ENCODE measurements at places on chromosomes 12 and 14.

GRCh38 chr12:47408171-47408871 lies 297.5 kb downstream of the RPAP3 start:
- DNase-seq, result no peak

GRCh38 chr12:117068492-117068891 lies 30.7 kb downstream of the TESC start:
- DNase-seq, result no peak

GRCh38 chr12:65720136-65721130 lies 103.8 kb upstream of the HMGA2 start:
- DNase-seq, result no peak

GRCh38 chr12:29562110-29562804 lies 64.8 kb upstream of the OVCH1 start:
- DNase-seq, result no peak

GRCh38 chr14:20631023-20631879 lies 10.2 kb downstream of the OR6S1 start:
- peak; percentile 85 for DNase-seq

DNA sequence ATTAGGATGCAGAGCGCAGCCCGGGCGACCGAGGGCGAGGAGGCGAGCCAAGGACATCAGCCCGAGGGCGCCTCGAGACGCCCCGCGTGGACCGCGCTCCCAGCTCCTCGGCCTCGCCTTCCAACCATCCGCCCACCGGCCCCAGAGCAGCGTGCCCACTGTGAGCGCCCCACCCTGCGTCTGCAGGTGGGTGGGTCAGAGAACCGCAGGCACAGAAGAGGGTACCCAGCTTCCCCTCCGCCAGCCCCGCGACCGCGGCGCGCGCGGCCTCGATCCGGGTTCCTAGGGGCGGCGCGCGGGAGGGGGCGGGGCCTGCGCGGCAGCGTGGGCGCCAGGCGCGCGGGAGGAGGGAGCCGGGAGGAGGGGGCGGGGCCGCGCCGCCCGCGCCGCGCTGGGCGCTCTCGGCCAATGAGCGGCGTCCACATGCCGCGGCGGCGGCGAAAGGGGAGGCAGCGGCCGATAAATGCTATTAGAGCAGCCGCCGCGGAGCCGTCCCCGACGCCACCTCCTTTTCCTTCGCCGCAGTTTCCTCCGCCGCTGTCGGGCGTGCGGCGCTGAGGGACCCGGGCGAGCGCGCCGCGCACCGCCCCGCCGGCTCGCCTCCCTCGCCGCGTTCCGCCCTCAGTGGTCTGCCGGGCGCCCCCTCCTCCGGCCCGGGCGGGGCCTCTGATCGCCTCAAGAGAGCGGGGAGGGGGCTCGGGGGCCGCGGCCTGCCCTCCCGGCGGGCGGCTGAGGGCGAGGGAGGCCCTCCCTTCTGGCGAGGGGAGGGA lies at the start of gene ATP2A2:
Gene ATP2A2, plus strand, starts transcription at position 469 of the 770 bp plus-strand sequence. CDS start 543 bp downstream, outside the sequence.
- peak; percentile 95 for DNase-seq

- no peak for DNase-seq
Observed at GRCh38 chr12:118015306-118015705, 1.2 kb upstream of the RFC5 start.

DNA sequence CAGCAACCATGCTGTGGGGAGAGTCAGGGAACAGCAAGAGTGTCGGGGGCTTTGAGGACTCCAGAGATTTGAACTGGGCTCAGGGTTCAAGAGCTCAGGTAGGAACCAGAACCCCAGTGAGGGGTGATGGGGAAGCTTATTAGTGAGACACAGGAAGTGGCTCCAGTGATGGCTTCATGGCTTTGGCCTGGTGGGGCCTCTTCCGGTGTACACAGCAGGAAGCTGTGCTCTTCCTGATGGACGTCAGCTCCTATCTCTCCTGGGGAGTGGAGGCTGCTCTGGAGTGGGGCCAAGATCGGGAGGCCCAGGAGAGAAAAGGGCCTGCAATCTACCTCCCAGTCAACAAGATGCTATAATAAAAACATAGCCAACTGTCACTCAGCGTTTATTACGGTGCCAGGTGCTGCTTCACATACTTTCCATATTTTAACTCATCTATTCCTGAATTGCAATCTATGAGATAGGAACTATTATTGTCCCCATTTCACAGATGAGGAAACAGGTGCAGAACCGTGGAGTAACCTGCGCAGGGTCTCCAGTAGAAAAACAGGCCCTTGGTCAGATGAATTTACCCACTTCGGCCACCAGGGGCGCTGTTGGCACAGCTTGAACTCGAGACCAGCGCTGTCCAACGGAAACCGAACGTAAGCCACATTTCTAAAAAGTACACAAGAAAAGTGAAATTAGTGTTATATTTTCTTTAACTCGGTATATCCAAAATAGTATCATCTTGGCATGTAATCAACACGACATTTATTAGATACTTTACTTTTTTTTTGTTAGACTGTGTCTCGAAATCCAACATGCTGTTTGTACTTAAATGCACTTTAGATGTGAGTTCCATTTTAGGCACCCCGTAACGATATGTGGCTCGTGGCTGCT lies 63.6 kb upstream of the DLK1 start:
- DNase-seq, result peak; percentile 75

DNA sequence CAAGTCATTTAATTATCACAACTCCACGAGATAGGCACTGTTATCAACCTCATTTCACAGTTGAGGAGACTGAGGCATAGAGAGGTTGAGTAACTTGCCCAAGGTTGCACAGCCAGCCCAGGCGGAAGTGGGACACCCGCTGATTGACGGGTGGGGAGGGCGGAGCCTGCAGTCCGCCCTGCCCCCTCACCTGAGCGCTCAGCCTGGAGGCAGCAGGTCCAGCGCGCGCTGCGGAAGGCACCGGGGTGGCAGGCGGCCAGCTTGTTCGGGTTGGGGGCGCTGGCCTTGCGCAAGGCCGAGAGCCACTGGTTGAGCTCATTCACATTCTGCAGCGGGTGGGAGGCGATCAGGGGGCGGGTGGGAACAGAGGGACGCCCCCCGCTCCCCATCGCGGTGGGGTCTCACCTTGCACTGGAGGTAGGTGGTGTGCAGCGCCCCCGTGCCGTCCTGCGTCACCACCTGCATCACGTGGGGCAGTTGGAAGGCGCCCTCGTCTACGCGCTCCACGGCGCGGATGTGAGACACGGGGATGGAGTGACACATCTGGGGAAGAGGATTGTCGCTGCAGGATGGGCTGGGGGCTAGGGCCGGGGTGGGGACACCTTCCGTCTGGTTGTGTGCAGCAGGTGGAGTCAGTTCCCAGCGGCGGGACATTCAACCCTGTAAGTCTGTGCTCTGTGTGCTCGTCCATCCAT lies 31.7 kb downstream of the RASAL1 start:
- DNase-seq, result peak; percentile 60

DNA sequence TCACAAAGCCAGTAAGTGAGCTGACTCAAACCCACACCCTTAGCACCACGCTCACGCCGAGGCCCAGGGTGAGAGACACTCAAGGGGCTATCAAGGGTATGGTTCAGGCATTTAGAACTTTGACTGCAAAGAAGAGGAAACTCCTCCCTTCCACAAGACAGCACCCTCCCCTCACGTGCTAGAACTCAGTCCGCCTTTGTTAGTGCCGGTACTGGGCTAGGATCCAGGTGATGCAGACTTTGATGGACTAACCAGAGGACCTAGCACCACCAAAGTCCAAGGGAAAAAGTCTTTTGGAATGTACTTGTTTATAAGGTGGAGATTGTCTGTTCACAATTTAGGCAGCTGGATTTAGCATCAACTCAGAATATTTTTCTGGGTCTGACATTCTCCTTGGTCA lies 33.7 kb downstream of the VWF start:
- no peak for DNase-seq

GRCh38 chr14:50045039-50045711 lies 71.2 kb downstream of the VCPKMT start:
- peak; percentile 91 for DNase-seq

DNA sequence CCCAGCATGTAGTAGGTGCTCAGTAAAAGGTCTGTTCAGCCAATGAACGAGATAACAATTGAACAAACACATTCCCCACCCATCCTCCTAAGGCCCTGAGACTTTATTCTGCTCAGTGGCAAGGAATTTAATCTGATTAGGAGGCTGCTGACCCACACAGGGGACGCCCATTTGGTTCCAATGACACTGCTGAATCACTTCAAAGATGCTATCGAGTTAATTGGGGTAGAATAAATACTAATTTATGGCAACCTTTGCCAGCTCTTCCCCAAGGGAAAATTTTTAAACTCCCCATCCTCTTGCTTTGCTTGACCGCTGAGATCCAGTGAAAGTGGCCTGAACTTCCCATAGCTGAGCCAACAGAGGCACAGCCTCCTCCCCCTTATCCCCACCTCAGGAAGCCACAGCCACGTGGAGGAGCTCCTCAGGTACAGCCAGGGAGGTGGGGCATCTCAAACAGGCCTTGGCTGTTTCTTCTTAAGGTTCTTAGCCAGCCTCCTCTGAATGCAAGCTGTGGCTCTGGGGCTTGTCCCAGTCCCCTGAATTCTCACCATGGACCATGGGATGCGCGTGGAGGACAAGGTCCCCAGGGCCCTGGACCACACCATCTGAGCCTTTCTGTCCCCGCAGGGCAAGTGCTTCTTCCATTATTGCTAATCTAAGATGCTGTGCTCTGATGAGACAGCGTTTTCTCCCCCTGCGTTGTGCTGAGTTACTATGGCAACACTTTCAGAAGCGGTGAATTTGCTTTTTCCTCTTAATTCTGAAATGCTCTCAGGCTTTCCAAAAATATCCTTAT lies 26.7 kb downstream of the C14orf132 start:
- DNase-seq, result peak; percentile 9

DNA sequence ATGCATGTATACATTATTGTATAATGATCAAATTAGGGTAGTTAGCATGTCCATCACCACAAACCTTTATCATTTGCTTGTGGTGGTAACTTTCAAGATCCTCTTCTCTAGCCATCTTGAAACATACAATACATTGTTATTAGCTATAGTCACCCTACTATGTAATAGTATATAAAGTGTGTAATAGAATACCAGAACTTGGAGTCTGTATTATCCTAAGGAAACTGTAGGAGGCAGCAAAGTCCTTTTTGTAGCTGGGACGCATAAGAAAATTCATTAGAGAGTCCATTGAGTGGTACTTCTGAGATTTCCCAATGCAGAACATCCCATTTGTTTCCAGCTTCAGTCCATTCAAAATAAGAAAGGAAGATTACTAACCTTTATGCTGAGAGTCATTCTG lies 325.9 kb upstream of the LRFN5 start:
- DNase-seq, result no peak

DNA sequence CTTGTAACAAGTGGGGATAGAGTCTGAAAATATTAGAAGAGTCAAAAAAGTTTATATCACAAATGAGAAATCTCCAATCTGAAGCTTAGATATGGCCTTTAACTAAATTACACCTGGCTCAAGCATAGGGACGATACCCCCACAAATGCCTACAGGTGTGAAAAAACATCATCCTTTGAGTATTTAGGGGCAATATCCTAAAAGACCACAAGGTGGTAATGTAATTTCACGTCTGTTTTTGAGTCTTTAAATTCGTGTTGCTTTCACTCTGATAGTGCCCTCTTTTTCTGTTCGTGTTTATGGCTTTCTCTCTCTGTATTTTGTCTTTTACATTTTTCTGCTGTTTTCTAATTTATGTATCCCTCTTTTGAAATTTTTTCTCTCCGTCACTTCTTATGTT lies 84.3 kb downstream of the ETNK1 start:
- peak; percentile 11 for DNase-seq

GRCh38 chr12:55732288-55732687 lies 3.5 kb upstream of the CD63 start:
- DNase-seq, result no peak

DNA sequence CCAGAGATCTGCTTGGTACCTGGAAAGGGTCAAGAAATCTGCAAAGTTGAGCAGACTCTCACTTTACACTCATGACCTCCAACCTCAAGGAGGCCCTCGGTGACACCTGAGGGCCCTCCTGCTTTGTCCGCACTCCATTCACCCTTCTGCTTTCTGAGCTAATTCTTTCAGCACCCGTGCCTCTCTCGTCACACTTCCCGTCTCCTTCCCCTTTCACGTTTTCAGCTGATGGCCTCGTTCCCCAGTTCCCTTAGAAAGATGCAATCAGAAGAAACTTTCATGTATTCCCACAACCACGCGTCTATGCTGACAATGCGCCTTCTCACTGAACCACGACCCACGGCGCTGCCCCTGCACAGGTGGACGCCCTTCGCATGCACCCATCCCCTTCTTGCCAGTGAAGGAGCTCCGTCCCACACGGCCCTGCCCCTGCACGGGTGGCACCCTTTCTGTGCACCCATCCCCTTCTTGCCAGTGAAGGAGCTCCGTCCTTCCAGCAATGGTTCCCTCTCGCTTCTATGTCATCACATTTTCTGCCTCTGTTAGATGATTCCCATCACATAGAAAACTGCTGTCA lies 340.1 kb upstream of the FKBP4 start:
- no peak for DNase-seq

DNA sequence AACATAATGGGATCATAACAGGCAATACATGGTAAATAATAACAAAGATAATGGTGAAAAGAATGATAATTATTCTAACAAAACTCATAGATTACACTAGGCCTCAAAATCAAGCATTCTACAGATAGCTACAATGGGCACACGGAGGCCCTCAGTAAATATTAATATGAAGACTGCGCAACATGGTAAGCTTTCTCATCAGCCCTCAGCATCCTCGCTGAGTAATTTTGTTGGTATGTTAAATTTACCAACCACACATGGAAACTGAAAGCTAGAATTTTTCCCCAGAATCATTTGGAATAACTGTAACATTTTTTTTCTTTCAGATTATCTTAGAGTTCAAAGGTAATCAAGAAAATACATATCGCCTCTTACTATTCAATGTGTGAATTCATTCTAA lies 74.2 kb upstream of the PYGL start:
- no peak for DNase-seq

DNA sequence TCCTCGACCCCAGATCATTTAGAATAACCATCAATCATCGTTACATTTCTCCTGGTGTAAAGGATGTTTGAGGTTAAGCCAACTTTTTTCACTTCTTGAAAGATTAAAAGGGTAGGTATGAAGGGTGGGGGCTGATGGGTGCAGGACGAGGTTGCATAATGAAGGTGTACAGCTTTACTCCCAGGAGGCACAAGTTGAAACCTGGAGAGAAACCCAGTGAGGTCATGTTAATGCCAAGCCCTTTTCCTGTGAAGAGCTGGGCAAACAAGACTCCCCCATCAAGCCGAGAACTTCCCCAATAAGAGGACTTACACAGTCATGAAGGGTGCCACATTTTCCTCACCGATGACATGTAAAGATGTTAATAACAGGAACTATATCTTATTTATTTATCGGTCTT lies 84.3 kb downstream of the FZD10 start:
- no peak for DNase-seq

DNA sequence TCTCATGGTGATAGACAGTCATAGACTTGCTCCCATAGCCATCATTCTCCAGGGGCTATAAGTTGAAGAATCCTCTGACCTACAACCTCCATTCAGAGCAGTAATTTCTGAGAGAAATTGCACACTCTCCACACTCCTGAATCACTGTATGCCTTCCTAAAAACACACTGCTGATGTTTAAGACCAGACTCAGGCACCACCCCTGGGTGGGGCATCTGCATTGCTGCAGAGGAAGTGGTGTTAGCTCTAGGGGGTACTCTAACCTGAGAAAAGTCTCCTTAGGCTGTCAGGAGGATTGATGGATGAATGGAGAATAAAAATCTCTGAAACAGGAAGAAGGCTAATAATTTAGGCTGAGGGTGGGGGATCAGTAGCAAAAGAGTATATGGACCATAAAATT lies 436.1 kb downstream of the DAD1 start:
- DNase-seq, result no peak
